HEK293T (cell line): ENCODE measurements at places on chromosomes 5 and 9.
A peak's percentile ranks its signal among the peaks of the same experiment; 100 is the strongest.

GRCh38 chr9:137000177-137000930, 4.0 kb upstream of the CLIC3 start:
- DNase-seq: no peak

- no peak for DNase-seq
Observed at GRCh38 chr9:20030671-20031070, 241.8 kb upstream of the SLC24A2 start.

DNA sequence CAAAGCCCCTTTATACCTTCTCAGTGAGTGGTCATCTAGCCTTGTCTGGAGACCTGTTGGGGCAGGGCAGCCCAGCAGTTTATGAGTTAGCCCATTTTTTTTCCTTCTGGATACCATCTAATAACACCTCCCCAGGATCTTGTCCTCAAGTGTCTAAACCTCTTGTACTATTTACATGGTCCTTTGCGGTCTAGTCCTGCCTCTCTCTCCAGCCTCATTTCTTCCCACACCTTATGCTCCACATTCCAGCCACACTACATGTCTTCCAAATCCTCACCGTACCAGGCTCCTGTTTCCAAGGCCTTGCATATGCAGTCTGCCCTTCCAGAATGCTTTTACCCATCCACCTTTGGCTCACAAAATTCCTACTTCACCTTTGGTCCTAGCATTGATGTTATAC, 77.2 kb downstream of the ADRB2 start:
- no peak for DNase-seq

DNA sequence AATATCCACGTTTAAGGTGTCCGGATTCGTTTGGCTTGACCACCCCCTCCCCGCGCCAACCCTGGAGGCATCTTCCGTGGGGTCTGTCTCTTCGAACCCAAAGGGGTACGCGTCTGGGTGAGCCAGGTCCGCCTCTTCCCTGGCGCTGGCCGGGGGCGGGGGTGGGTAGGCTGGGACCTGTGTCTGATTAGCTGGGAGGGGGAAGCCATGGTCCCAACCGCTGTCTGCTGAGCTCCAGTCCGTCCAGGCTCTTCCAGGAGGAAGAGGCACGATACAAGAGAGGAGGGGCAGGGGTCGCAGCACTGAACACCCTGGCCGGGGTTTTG, at the start of gene LVRN:
Gene LVRN, plus strand, starts transcription at position 237 of the 326 bp plus-strand sequence. CDS start 143 bp downstream, outside the sequence.
- no peak for DNase-seq

GRCh38 chr9:38362852-38363588, 29.5 kb upstream of the ALDH1B1 start:
- peak; percentile 61 for DNase-seq

- no peak for DNase-seq
Observed at GRCh38 chr5:76469656-76470290, 66.7 kb downstream of the IQGAP2 start.

DNA sequence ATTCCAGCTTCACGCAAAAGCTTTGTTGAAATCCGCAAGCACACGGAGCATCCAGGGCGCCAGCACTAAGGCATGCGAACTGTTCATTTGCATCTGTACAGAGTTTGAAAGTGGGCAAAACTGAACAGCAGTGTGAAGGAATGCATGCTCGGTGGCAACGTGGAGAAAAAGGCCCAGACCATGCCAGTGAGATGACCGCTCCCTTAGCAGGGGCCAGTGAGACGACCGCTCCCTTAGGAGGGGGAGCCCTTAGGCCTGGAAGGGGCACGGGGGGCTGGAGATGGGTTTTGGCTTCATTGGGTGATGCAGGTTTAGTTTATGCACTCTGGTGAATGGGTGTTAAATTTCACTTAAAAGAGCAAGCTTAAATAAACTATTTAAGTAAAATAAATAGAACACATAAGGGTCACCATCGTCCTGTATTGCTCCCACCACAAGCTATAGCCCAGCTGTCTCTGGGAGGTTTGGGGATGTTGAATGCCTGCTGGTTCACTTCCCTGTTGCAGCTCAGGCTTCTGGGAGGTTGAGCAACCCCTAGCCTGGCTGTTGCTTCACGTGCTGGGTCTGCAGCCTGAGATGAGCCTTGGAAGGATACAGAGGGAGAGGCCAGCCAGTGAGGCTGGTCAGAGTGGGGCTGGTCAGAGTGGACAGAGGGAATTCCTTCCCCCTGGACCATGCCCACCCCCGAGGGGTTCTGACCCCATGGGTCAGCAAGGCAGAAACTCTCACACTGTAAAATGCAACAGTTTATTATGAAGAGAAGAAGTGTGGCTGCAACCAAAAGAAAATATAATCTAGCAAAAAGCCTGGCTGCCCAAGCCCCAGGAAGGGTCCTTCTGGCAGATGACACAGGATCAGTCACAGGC, 4.6 kb upstream of the FCN1 start:
- no peak for DNase-seq

- no peak for DNase-seq
Observed at GRCh38 chr9:122190597-122191381, 31.1 kb downstream of the MORN5 start.

DNA sequence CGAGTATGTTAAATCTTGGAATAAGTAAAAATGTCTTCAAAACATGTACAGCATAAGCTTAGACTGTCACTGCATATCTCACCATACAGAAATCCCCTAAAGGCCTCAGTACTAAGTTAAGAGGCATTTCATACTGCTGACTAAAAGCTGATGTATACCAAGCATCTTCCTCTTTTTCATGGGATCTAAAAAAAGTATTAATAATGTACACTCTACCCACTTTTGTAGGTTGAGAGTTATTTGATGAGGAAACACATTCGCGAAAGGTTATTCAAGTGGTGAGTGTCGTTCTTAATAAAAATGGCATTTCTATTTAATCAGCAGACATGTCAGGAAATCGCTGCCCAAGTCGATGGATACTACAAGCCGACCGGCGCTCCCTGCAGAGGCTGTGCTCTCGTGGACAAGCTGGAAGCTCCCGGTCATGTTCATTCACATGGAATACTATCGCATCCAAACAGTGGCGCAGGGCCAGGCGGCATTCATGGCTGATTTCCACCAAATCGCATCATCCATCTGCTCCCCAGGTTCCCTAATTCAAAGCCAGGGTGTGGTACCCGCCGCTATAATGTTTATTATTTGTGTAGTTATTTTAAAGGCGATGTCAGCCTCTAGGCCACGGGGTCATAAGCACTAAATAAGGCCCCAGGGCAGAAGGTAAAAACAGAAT, 724 bp downstream of the SGTB start:
- DNase-seq: peak; percentile 51

- no peak for DNase-seq
Observed at GRCh38 chr5:178367736-178368120, 135.1 kb upstream of the PHYKPL start.

- no peak for DNase-seq
Observed at GRCh38 chr9:27157736-27158135, 48.7 kb downstream of the TEK start.

DNA sequence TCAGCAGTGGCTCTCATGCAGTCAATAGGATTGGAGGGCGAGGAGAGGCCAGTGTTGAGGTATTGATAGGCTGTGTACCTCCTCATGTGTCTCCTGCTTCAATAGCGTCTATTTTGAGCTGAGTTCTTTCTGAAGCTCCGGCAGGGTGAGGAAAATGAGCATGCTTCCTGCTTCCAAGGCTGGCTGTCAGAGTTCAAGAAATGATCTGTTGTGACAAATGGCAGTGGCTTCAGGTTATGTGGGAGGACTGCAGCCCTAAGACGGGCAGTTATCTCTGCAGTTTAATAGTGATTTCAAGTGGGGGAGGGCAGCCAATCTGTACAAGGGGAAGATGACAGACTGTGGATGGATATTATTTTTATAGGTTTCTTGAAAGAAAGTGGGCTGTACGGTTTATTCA, 54.0 kb upstream of the CXCL14 start:
- DNase-seq: no peak

DNA sequence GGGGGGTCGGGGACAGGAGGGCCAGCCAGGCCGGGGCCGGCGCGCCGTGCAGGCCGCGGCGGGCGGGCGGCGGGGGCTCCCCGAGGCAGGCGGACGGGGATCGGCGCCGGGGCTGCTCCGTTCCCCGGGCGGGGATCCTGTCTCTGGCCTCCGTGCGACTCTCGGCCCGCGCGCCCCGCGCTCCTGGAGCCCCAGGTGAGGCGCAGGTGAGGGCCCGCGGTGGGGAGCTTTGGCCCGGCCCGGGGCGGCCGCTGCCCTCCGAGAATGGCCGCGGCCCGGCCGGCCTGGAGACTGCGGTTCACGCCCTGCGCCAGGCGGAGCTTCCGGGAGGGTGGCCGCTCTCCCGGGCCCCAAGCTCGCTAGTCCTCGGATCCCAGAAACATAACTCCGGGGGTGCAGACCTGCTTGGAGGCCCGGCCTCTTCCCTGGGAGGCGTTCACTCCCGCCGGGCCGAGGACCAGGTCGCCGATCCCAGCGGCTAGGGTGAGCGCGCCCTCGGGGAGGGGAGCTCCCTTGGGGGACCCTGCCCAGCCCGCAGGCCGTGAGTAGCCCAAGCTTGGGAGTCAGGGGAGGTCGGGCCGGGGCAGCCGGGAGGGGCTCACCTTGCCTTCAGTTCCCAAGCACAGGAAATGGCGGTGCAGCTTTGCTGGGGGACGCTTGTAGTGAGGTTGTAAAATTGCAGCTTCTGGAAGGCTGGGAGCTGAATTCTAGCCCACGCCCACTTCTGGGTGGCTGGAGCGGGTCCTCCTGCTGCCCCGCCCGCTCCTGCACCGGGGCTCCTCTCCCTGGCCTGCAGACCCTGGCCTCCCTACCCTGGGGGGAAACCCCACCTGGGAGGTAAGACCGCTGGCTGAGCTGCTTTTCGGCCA, 723 bp downstream of the PPP1R26 start:
- DNase-seq: peak; percentile 64

DNA sequence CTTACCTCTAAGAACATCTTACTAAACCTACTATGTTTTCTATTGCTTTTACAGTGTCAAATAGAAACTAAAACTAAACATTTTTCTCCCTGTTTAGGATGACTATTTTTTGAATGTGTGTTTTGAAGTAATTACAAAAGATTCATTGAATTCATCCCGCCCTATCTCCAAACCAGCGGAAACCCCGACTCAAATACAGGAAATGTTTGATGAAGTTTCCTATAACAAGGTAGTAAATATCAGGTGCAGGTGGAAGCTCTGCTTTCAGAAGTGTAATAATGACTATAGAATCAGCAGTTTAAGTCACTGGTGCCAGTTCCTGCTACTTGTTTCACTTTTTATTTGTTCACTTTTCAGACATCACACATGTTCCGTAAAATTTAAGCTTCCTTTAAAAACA, 20.0 kb downstream of the ERAP2 start:
- DNase-seq: no peak

GRCh38 chr5:127958421-127959011, 125.0 kb upstream of the SLC12A2 start:
- no peak for DNase-seq

GRCh38 chr5:16687898-16688297, 71.1 kb upstream of the RETREG1 start:
- DNase-seq: no peak

- DNase-seq: no peak
Observed at GRCh38 chr5:378976-379742, 57.6 kb downstream of the AHRR start.

DNA sequence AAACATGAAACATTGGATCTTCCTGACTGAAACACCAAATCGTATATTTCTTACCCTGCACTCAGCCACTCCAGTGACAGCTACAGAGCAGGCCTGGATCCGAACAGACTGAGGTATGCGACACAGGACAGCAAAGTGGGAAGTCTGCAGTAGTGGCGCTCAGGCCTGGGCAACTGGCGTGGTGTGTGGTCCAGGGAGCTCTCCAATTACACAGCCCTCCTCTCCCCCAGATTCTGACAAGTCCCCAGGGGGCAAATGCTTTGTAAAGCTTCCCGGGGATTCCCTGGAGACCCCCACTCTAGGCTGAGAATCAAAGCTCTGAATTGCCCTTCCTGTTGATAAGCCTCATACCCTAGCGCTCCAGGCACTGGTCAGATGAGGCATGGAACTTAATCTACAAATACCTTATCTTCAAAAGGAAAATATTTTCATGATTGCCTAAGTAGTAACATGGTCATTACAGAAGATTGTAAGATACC, 104.8 kb upstream of the ERCC6L2 start:
- DNase-seq: peak; percentile 23

GRCh38 chr9:79623799-79624721, 52.3 kb downstream of the TLE4 start:
- peak; percentile 62 for DNase-seq

DNA sequence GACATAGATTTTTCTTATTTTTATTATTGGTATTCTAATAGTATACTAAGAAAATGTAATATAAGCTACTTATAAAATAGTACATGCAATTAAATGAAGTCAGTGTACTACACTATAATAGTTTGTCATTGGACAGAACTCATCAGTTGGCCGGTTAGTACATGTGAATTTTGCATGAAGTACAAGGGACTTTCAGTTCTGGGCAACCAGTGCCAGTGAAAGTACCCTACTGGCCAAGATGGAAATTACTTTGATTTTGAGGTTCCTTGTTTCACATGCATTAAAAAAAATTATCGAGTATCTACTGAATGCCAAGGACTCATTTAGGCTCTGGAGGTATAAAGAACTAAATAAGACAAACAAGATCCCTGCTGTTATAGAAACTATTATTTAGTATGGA, 213.4 kb upstream of the ELL2 start:
- DNase-seq: no peak

GRCh38 chr9:137057545-137057944, 3.7 kb upstream of the ENTPD2 start:
- no peak for DNase-seq

DNA sequence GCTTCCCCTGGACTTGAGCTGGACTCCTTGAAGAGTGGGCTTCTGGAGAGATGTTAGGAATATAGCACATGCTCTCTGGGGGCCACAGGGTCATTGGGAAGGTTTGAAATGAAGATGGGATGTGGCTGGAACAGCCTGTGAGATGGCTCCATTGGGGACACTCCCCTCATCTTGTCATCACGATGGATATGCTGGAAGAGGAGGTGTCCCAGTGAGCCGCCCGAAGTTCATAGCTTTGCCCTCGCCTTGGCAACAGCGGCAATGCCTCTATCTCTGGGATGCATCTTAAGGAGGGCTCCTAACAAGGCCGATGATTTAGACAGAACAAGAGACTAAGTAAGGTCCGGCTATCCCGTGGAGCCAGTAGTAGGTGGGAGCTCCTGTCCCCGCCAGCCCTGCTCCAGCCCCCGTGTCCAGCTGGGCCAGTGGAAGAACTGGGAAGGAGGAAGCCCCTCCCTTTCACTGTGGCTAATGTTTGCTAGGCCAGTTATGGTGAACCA, 23.9 kb downstream of the AMBP start:
- DNase-seq: no peak

DNA sequence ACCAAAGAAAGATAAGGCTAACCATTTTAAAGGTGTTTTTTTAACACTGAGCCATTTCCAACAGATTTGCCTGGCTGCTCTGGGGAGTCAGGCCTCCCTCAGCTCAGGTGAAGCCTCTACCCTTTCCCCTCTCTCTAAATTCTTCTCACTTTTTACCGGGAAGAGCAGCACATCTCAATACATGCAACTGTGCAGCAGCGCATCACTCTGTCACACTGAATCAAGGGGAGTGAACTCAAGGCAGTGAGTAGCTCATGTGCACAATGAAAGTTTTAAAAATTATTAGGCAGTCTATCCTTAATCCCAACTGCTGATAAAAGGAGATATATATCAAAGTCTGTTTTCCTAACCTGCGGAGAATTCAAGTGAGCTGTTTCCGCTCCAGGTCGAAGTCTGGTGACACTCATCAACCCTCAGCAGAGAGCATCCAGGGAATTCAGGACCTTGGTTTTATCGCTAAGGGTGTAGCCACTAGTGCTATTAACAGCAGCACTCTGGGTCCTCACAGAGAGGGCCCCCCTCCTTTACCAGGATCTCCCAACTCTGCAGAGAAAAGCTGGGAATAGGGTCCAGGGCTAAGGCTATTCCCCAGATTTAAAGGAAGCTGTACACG, 1.0 kb downstream of the CEMIP2 start:
- no peak for DNase-seq

- no peak for DNase-seq
Observed at GRCh38 chr9:114779352-114779845, 26.4 kb downstream of the TNFSF15 start.
